Hematopoietic multipotent progenitor cell treated with erythropoietin and hydrocortisone succinate and interleukin-3 and kit ligand, for 15 days (in vitro differentiated cells): ENCODE measurements at places on chromosomes 6 and 20.
A peak's percentile ranks its signal among the peaks of the same experiment; 100 is the strongest.

DNA sequence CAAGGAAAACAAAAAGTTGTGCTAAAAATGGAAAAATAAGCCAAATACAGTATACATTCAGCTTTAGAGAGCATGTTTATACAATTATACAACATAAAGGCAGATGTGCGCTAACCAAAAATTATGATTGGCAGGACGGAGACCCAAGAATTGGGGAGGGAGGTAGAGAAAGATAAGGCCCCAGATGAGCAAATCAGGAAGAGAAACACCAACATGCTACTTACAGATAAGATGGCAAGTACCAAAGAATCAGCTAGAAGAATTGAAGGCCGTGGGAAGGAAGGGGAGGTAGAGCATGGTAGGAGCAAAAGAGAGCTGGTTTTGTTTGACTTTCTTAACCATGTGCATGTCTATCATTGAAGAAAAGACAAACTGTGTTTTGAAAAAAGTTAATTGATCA is 45.4 kb downstream of the PRND start:
- peak; percentile 25 for DNase-seq

GRCh38 chr6:148947621-148948444 is 201.0 kb downstream of the UST start:
- DNase-seq, result peak; percentile 59

DNA sequence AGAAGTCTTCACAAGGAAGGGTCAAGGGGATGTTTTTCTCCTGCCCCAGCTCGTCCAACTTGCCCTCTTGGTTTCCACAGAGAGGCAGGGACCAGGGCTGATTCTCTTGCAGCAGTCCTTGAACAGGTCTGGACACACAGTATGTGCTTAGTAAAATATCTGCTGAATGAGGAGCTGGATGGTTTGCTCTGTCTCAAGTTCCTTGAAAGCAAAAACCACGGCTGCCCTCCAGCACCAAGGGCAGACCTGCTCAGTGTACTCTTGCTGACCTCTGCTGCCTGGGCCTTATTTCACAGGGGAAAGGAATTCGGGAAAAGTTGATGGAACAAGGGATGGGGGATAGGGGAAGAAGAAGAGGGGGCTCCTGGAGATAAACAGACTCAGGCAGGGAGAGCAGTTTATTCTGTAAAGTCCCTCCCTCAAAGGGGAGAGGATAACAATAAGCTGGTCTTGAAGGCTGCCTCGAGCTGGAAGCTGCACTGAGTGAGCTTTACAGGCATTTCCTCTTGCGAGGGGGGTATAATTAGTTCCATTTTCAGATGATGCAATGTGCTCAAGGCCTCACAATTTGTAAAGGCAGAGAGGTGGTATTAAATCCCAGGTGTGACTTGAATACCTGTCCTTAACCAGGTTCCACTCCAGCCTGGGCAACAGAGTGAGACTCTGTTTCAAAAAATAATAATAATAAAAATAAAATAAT is 10.3 kb downstream of the KCNK5 start:
- DNase-seq, result no peak

- peak; percentile 90 for DNase-seq
Measured at GRCh38 chr6:119626884-119627619, 277.5 kb upstream of the MAN1A1 start.

DNA sequence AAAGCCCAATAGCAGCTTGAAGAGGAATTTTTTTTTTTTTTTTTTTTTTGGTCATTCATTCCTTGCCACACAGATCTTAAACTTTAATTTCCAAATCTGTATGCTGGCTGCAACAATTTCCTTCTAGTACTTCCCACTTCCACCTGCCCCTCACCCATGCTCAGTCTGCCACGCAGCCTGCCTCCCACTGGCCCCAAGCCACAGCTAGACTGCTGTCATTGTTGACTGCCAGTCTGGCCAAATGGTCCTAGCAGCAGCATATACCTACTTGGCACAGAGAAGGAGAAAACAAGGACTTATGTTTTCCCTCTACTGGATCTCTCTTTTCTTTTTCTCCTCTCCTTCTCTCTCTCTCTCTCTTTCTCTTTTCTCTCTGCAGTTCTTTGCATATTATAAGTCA is 118.3 kb upstream of the HEY2 start:
- no peak for DNase-seq

DNA sequence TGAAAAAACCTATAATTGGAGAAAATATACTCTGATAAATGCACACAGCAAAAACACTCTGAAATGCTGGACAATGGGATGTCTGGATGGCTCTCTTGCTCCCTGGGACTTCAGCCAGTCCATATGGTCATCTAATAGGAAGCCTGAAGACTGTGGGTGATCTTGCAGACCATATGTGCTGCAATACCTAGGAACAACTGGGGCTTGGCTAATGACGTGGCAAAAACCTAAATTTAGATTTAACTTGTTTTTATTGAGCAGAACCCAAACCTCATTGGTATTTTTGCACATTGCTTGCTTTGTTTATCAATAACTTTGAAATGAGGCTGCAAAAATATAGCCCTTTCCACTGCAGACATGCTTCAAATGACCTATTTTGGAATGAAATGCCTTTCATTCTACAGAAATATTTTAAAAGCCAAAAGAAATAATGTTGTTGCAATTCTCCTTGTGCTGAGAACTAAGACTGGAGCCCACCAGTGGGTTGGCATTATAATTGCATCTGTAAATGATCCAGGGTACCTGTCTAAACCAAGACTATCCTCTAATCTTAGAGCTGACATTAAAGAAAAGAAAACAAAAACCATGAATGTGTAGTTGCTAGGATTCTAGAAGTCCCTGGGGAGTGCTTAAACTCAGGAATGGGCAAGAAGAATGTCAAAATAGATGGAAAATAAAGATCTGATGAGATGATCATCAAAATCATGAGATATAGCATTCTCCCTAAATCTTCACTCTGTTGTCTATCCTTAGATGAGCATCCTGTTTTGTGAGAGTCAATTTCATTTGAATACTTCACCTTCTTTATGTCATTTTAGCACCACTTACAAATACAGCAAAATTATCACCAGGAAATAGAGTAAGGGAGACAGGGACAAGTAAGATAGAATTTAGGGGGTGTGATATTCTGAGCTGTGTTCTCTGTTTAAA is 152.1 kb upstream of the RIMS1 start:
- DNase-seq, result no peak

GRCh38 chr20:48679599-48679998 is 148.2 kb downstream of the PREX1 start:
- peak; percentile 31 for DNase-seq

- no peak for DNase-seq
Measured at GRCh38 chr6:113529196-113529595, 327.9 kb upstream of the MARCKS start.

GRCh38 chr6:168216751-168217191 is 102.8 kb downstream of the DACT2 start:
- no peak for DNase-seq

DNA sequence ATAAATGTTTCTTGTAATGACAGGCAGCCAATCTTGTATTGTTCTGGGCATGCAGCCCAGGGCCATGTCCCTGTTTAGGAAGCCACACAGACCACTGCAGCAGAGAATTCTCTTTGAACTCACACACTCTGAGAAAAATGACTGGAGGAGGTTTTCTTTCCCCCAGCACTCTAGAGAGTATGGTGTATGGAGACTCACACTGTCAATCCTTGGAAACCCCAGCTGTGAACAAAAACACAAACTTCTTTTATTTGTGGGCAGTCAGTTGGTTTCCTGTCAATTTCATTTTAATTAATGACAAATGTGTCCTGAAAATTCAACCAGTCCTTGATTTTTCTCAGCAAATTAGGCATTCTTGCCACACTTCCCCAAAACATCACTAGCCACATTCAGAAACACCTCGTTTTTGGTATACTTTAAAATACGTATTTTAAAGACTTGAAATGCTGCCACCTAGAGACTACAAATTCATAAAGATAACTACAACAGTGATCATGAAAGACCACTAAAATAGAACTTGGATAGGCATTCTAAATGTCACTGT is 52.9 kb upstream of the UFL1 start:
- no peak for DNase-seq

GRCh38 chr6:110814102-110815014 is 911 bp downstream of the CDK19 start:
- DNase-seq, result peak; percentile 40

DNA sequence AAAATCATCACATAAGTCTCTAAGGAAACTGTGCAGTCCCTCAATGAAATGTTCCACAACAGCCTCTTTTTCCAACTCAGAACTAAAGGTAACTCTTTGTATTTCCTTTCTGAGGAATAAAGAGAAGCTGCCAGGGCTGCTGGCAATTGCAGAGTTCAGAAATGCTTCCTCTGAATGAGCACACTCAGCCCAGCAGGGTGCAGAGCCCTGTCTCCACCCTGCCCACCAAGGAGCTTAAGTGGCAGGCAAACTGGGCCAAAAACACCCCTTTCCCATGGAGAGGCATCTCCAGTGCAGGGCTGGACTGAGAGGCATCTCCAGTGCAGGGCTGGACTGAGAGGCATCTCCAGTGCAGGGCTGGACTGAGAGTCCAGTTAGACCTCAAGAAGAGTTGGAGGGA is 255.4 kb downstream of the GMPR start:
- no peak for DNase-seq

- DNase-seq, result no peak
Measured at GRCh38 chr6:169701311-169701953, 397 bp downstream of the WDR27 start.

- DNase-seq, result no peak
Measured at GRCh38 chr6:26347699-26348098, 17.3 kb upstream of the BTN3A2 start.

DNA sequence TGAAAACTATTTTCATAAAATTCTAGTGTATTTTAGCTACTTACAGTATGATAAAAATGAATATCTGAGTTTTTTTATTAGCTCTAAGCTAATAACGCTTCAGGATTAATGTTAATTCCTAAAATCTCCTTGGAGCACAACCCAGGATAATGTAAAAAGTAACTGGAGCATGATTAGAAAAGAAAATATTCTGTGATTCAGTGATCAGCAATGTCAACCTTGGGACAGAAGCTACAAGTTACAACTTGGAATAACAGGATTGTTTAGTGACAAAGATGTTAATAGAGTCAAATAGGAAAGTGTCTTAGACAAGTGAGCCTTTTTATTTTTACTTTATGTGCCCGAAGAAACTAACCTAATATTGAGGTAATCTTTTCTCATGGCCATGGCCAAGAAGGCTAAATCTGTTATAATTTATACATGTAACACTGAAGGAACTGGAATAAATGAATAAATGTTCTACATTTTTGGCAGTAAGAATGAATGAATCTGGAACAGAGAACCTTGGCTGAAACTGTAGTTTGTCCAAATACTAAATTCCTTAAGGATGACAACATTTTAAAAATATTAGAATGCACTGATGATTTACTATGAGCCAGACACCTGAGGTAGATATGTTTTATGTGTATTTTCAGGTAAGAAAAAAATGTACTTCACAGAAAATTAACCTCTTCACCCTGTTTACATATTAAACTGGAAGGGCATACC is 994.0 kb downstream of the GRIK2 start:
- DNase-seq, result no peak

DNA sequence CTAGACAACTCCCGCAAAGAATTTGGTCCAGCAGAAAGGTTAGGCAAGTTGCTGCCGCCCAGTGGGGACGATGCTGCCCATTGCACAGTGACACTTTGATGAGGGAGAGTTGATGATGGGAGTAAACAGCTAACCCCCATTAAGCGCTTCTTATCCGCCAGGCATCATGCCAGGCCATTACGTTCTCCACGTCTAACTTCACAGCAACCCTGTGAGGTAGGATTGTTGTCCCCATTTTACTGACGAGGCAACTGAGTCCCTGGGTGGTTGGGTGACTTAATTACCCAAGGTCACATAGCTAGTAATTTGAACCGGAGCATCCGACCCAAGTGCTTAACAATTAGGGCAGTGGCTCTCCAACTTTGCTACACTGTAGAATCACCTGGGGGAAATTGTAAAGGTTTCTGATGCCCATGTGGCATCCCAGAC is 738 bp downstream of the RALGAPB start:
- peak; percentile 51 for DNase-seq

DNA sequence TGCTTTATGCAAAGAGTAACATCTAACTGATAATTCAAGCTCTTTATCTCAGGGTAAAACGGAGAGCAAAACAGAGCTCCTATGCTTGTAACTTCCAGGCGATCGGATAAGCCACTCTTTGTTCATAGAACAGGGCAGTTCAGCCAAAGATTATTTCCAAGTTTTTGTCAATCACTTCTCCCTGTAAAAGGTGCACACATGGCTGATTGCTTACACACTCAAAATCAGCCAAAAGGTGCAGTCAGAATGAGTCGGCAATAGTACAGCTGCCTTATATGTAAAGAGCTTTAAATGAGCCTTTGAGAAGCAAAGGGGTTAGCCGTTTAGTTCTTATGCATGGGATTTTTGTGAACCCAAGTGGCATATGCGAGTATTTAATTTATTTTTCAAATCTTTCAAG is 449.6 kb upstream of the POU3F2 start:
- DNase-seq, result no peak

DNA sequence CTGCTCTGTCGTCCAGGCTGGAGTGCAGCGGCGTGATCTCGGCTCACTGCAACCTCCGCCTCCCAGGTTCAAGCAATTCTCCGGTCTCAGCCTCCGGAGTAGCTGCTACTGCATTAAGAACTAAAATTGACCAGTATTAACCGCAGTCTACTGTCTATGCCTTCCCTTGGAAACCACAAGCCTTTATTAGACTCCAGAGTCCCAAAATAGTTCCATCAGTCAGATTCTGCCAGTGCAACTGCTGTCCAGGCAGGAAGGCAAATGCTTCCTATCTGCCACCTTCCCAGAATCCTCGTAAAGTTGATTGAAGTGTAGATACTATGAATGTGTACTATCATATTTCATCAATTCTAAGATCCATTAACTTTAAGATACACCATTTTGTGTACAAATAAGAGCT is 16.7 kb downstream of the KAT14 start:
- no peak for DNase-seq

- no peak for DNase-seq
Measured at GRCh38 chr6:35392111-35392702, 49.8 kb downstream of the PPARD start.

GRCh38 chr6:36142971-36143838 is 12.9 kb downstream of the MAPK13 start:
- no peak for DNase-seq

GRCh38 chr6:65903992-65904391 is 197.0 kb upstream of the EYS start:
- no peak for DNase-seq

GRCh38 chr6:75504465-75505222 is 11.0 kb upstream of the FILIP1 start:
- no peak for DNase-seq

GRCh38 chr20:18886756-18887155 is 73.2 kb downstream of the SCP2D1 start:
- DNase-seq, result no peak

GRCh38 chr6:142233945-142234682 is 67.7 kb upstream of the ADGRG6 start:
- DNase-seq, result no peak
